ENCODE measurements at places on chromosomes 3 and 15.

GRCh38 chr3:37901721-37902120 is 40.0 kb downstream of the CTDSPL start:
- DNase-seq = no peak

DNA sequence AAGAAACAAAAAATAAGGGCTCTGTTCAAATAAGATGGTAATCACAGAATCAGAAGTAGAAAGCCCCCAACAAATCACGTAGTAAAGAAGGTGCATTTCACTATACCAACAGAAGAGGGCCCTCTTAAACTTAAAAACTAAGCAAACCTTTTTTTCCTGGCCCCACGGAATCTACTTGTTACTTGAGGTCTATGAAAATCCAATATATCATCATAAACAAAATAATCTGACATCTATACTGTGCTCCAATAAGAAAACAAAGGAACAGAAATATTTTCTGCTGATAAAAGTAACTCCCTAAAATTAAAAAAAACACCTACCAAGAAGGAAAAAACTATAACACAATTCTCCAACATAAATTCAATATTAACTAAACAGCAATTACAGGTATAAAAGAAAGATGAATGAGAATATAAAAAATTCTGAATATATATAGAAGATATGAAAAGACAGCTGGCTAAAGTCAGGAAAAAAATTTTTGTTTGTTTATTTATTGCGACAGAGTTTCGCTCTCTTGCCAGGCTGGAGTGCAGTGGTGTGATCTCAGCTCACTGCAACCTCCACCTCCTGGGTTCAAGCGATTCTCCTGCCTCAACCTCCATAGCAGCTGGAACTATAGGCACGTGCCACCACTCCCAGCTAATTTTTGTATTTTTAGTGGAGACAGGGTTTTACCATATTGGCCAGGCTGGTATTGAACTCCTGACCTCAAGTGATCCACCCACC is 81.8 kb downstream of the CLASP2 start:
- DNase-seq = no peak

- DNase-seq = no peak
Measured at GRCh38 chr3:42115215-42115614, 24.1 kb downstream of the TRAK1 start.

DNA sequence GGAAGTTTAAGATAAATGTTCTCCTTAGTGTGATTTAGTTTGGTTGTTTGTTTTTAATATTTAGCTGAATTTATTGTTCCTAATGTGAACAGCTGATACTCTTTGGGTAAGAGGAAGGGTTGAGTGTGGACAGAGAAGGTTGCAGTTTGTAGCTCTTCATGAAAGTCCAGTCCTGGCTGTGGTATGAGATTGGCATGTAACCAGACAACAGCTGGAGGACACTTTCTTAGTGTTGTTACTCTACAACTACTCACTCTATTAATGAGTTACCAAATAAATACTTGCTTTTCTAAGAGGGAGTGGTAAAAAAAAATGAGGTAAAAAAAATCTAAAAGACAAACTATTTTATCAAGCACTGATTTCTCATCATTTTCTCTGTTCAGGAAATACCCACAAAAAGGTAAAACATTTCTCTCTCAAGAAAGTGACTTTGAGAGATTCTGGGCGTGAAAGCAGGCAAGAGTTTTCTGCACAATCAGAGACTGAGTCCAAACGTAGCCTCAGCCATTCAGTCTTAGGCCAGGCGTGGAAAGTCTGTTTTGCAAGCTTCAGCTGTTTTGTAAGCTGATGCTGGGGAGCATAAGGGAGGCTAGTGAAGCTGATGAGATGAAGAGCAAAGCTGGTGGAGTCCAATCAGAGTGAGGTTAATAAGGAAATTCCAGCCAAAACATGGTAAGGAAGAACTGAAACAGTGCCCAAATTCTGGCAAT is 138.5 kb upstream of the ARPP21 start:
- DNase-seq = no peak
